ENCODE measurements at places on chromosomes 1 and 21.

GRCh38 chr1:243851257-243851756 is 1.3 kb upstream of the AKT3 start:
- no peak for DNase-seq

DNA sequence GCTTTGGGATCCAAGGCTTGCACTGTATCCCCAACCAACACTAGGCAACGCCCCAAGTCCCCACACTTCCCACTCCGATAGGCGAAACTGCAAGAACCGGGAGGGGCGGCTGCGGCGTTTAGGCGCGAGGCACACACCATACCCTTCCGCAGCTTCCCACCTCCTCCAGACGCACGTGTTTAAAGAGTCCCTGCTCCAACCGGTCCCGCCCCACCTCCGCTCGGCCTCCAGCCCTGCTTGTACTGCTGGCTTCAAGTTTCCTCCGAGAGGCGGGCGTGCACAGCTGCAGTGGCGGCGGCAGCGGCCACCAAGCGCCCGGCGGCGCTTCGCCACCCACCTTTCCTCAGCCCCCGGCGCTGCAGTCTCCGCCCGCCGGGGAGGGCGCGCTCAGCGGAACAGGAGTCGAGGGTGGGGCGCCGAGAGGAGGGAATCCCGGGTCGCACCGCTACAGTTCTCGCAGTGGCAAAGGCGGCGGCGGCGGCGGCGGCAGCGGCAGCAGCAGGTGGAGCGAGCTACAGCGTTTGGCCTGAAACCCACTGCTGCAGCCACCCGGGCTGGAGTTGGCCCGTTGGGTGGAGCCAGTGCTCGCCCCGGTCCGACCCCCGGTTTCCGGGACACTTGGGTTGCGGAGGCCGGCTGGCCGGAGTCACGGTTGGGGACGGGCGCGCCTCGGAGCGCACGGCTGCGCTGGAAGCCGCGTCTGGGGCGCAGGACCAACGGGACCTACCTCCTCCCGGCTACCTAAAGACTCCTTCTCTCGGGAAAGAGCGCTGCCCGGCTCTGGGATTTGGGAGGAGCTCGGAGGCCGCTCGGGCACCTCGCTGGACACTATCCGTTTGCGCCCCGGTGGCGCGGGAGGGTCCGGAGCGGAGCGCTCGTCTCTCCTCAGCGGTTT is at the start of gene CNIH3:
Gene CNIH3, plus strand, starts transcription at position 457 of the 895 bp plus-strand sequence. CDS start 858 bp downstream, outside the sequence.
- peak; percentile 78 for DNase-seq

DNA sequence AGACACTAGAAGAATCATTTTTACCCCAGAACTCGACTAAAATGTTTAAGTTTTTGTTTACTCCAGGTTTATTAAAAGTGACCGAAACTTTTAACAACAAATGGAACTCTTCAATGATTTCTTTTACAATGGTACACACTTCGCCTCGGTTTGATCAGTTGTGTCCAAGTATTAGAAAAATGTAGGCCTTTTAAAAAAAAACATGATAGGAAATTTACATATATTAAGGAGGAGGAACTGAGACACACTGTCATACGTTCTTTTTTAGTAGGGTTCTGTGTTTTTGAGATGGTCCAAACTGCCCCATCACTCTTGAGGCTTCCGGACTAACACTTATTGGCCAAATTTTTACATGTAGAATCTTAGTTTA is 1.3 kb downstream of the PRDM2 start:
- DNase-seq, result no peak

- DNase-seq, result peak; percentile 89
Observed at GRCh38 chr1:1200876-1201810, 5.2 kb downstream of the TNFRSF18 start.

GRCh38 chr21:41374867-41375533 is 13.2 kb downstream of the MX2 start:
- DNase-seq, result no peak

DNA sequence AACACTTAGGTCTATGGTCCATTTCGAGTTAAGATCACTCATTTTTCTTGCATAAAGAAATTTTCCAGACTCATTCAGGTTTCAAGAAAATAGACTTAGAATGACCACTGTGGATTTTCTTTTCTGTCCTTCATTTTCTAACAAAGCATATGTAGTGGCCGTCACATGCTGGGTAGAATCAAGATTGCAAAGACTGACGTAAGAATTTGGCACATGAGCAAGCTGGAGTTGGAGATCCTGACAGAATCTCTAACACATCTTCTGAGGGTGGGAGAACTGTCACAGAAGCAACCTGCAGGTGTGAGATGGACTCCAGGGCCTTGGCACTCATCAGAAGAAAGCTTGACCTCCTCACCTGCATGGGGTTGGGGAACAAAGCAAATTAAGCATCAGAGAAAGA is 28.6 kb downstream of the KIF26B start:
- DNase-seq, result no peak

DNA sequence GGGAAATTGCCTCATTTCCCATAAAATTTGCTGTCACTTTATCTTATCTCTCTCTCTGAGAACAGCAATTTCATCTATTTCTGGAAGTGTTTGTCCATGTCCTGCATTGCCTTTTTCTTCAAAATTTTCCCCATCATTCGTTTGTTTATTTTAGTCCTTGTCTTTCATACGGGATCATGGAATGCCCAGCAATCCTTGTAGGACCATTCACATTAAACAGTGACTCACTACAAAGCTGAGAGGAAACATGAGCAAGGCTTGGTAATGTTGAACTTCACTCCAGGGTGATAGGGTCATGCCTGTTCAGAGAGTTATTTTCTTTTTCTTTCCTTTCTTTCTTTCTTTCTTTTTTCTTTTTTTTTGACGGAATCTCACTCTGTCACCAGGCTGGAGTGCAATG is 32.2 kb upstream of the HNRNPU start:
- DNase-seq, result no peak

GRCh38 chr1:200889571-200889970 is 5.1 kb upstream of the INAVA start:
- DNase-seq, result no peak

DNA sequence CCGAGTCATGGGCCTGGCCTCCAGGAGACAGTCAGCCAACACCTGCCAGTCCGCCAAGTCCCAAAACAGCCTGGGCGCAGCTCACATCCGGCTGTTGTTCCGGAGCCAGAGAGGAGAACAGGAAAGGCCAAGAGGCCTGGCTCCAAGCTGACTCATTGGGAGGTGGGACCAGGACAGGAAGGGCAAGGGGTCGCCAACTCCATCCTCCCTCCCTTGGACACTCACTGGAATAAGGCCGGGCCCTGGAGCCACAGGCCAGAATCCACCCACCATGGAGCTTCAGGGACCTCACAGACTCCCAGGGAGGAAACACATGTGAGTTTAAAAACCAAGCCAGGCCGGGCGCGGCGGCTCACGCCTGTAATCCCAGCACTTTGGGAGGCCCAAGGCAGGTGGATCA is 25.1 kb upstream of the CLIC4 start:
- no peak for DNase-seq
